ENCODE measurements at places on chromosomes 4 and X.

DNA sequence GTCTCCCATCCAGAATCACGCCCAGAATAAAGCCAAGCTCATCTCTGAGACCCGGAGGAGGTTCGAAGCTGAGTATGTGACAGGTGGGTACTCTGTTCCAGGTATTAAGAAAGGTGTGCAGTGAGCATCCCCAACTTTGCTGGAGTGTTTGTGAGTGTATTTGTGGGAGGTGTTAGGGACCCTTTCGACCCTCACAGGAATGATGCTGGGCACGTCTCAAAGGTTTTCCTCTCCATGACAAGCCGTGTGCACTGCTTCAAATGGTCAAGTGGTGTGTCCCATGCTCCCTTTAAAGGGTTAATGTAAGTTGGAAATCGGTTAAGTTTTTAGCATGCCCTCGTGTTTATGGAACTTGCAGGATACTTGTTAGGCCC lies 442 bp downstream of the MOSPD2 start:
- DNase-seq = no peak

- no peak for DNase-seq
Measured at GRCh38 chrX:138711399-138712347, at the start of gene FGF13. Gene FGF13, minus strand, starts transcription at chrX:138711717. Its CDS starts 714 bp downstream, at chrX:138711003.

DNA sequence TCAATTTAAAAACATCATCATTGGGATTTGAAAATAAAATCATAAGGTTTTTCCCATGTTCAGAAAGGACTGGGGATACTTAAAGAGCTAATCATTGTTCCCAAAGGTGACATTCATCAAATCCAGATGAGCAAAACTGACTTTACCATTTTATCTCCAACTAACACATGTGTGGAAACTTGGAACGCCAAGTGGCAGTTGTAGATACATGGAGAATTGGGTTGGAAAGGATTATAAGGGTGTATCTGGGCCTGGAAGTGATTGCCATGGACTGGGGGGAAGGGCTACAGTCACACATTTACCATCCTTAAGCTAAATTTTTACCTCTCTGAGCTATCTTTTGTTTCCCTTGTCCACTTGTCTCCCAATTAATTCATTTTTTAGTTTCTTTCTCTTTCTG lies 203.4 kb downstream of the SLC39A8 start:
- peak; percentile 33 for DNase-seq

DNA sequence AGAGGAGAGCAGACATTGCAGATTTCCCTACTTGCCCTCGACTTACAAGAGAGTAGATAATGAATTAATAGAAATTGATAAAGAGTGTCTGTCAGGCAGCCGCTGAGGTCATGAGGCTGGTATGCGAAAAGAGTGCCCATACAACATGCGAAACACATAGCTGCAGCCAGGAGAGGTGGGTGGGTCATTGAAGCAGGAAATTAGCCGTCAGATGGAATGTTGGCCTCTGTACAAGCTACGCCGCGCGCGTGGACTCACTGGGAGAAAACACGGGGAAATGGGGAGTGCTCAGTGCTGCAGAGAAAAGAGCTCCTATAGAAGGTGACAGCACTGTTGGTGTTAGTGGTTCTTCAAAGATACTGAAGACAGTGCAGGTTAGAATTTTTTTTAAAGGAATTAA lies 125.1 kb downstream of the RAPGEF2 start:
- DNase-seq = no peak

- peak; percentile 26 for DNase-seq
Measured at GRCh38 chr4:39304651-39305050, 61.5 kb downstream of the RFC1 start.

DNA sequence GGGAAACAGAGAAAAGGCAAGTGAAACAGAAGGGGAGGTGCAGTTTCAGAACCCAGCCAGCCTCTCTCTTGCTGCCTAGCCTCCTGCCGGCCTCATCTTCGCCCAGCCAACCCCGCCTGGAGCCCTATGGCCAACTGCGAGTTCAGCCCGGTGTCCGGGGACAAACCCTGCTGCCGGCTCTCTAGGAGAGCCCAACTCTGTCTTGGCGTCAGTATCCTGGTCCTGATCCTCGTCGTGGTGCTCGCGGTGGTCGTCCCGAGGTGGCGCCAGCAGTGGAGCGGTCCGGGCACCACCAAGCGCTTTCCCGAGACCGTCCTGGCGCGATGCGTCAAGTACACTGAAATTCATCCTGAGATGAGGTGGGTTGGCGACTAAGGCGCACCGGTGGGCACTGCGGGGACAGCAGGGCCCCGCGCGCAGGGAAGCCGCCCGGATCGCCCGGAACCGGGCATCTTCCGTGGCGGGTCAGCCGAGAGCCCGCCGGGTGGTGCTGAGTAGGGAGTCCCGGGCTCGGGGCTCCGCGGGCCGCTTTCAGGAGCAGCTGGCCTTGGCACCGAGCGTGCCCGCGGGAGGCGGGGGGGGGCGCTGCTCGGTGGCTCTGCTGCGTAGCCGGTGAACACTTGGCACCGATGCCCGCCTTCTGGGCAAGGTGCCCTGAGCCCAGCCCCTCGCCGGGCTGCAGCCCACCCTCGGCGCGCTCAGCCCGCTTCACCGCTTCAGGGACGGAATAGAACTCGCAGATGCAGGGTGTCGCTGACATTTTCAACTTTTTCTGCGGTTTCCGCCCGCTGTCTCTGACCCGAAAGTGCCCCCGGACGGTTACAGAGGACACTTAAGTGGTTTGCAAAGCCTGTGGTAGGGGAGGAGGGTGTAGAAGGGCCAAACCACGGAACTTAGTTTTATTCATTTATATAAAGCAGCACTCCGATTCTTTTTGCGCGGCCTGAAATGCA lies at the start of gene CD38:
CD38 (plus strand) TSS at position 40 of the 953 bp plus-strand sequence; CDS start at position 127, 87 bp downstream.
- no peak for DNase-seq
